ENCODE measurements at places on chromosomes 4 and X. TPM values are rescaled to one million over a fixed set of nuclear protein-coding genes. Genes with fewer than 3 reads are reported as not detected.

The ODAPH gene
- not detected for total RNA-seq

The KLHL15 gene
- total RNA-seq, result 29.2 TPM

The NR3C2 gene
- total RNA-seq, result 16.1 TPM

The CPLX1 gene
- total RNA-seq, result 0.62 TPM

The AFAP1 gene
- 5.0 TPM for total RNA-seq

GRCh38 chr4:169440446-169440845 lies 169.7 kb upstream of the SH3RF1 start:
- no peak overlapping the region for H3K27ac ChIP-seq
- H3K27me3 ChIP-seq, result no peaks in the 10 kb centered on the region
- H3K4me1 ChIP-seq, result no peaks in the 10 kb centered on the region
- no peak for DNase-seq
- H3K4me3 ChIP-seq, result no peak overlapping the region

DNA sequence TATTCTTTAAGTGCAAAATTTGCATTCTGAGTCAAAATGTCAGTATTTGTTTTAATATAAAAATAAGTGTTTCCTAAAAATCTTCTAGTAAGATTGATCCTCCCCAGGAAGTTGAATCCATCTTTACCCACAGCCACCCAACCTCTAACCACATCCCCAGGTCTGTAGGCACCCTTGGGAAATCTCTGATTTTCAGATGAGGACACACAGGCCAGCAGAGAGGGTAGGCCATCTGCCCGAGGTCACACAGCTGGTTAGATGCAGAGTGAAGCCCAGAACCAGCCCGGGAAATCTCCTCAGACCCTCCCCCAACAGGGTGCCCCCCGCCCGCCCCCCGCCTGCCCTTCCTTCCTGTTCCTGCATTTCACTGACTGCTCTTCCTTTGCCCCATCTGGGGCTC lies 277.5 kb downstream of the FBXW7 start:
- peaks cover 25% of the 10 kb centered on the region for H3K4me1 ChIP-seq
- no peak overlapping the region for H3K27ac ChIP-seq
- H3K36me3 ChIP-seq, result no peaks in the 10 kb centered on the region
- no peak overlapping the region for H3K4me3 ChIP-seq
- H3K27me3 ChIP-seq, result no peaks in the 10 kb centered on the region
- DNase-seq, result no peak

DNA sequence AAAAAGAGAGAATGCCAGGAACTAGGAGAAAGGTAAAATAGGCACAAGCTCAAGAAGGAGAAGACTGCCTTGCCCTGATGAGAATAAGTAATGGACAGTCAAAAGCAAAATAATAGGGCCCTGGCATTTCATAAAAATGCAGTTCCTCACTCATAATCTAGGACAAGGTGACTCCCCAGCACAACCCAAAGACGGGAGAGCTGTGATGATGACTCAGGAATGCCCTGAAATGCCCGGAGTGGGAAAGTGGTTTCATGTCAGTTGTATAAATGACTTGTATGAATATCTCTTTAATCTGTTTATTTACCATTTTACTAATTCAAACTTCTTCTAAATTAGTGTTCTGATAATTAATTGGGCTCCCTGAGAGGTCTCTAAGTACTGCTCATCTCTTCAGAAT lies 28.8 kb upstream of the SETD7 start:
- no peak overlapping the region for H3K4me3 ChIP-seq
- H3K27ac ChIP-seq, result no peak overlapping the region
- H3K36me3 ChIP-seq, result no peaks in the 10 kb centered on the region
- no peak for DNase-seq
- no peaks in the 10 kb centered on the region for H3K27me3 ChIP-seq

GRCh38 chr4:87523307-87523706 lies 5.9 kb downstream of the SPARCL1 start:
- H3K27ac ChIP-seq, result no peak overlapping the region
- no peak overlapping the region for H3K4me3 ChIP-seq
- no peaks in the 10 kb centered on the region for H3K4me1 ChIP-seq
- H3K36me3 ChIP-seq, result no peaks in the 10 kb centered on the region
- no peak for DNase-seq

DNA sequence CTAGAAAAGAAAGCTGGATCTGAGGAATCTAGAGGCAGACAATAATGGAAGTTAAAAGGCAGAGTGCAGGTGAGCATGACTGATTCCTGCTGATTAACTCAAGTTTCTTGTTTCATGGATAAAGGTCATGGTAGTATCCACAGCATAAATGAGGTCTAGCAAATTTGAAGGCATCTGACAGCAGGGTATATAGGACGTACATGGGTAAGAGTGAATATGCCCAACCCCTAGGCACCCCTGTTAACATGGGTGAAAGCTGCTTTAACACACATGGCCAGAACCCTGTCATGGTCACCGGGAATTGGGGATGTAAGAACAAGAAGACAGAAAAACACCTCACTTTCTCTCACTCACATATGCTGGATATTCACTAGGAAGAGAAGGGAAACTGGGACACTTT lies 25.0 kb downstream of the NLRP2B start:
- H3K4me1 ChIP-seq, result no peaks in the 10 kb centered on the region
- no peak for DNase-seq
- H3K4me3 ChIP-seq, result no peak overlapping the region
- no peaks in the 10 kb centered on the region for H3K36me3 ChIP-seq
- H3K27me3 ChIP-seq, result no peaks in the 10 kb centered on the region

DNA sequence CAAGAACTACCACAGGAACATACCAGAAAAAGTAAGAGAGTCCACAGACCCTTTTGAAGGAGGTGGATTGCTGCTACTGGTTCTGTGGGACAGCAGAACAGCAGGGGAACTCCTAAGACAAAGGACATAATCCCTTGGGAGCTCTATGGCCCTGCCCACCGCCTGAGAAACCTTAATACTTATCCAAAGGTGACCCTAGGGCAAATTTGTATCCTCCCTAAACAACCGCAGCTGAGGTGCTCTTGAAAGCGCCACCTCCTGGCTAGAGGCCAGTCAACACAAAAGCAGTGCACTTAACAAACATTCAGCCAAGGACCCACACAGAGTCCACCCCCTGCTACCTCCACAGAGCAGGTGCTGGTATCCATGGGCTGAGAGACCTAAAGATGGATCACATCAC lies 136.8 kb downstream of the ADAM29 start:
- no peak for DNase-seq
- no peaks in the 10 kb centered on the region for H3K27me3 ChIP-seq
- H3K27ac ChIP-seq, result no peak overlapping the region
- H3K4me3 ChIP-seq, result no peak overlapping the region
- no peaks in the 10 kb centered on the region for H3K36me3 ChIP-seq

DNA sequence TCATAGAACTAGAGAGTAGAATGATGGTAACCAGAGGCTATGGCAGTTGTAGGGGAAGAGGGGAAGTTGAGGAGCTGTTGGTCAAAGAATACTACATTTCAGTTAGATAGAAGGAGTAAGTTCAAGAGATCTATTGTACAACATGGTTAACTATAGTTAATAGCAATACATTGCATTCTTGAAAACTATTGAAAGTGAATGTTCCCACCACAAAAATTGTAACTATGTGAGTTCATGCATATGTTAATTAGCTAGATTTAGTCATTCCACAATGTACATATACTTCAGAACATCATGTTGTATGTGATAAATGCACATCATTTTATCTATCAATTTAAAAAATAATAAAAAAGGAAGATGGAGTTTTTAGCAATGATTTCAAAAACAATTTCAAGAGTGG lies 125.3 kb upstream of the IL15 start:
- no peak overlapping the region for H3K27ac ChIP-seq
- DNase-seq, result no peak
- H3K4me3 ChIP-seq, result no peak overlapping the region

DNA sequence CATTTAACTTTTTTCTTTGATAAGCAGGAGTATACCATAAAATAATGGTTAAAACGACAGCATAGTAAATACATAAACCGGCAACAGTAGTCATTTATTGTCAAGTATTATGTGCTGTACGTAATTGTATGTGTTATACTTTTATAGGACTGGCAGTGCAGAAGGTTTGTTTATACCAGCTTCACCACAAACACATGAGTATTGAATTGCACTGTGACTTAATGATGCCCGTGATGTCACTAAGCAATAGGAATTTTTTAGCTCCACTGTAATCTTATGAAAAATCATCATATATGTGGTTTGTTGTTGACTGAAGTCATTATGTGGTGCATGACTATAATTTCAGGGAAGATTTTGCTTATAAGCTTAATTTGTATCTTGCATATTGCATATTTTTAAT lies 424.6 kb downstream of the PABPC4L start:
- no peak overlapping the region for H3K27ac ChIP-seq
- H3K36me3 ChIP-seq, result no peaks in the 10 kb centered on the region

DNA sequence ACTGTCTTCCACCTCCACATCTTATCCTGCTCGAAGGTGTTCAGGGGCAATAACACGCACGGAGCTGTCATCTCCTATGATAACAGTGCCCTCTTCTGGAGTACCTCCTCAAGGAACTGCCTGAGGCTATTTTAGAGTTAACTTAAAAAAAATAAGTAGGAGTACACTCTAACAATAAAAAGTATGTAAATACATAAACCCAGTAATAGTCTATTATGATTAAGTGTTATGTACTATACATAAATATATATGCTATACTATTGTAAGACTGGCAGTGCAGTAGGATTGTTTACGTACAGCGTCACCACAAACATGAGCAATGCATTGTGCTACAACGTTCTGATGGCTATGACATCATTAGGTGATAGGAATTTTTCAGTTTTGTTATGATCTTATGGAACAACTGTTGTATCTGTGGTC lies 34.5 kb upstream of the TLR2 start:
- H3K27ac ChIP-seq, result no peak overlapping the region
- peak; percentile 43 for DNase-seq
- peaks cover 20% of the 10 kb centered on the region for H3K4me1 ChIP-seq
- no peak overlapping the region for H3K4me3 ChIP-seq
- no peaks in the 10 kb centered on the region for H3K27me3 ChIP-seq

GRCh38 chrX:71908387-71908786 lies 2.3 kb upstream of the NHSL2 start:
- peaks cover 10% of the 10 kb centered on the region for H3K4me1 ChIP-seq
- H3K4me3 ChIP-seq, result no peak overlapping the region
- DNase-seq, result no peak
- H3K27me3 ChIP-seq, result peaks cover 3% of the 10 kb centered on the region
- H3K27ac ChIP-seq, result no peak overlapping the region

GRCh38 chr4:185831125-185831815 lies 19.3 kb upstream of the SORBS2 start:
- no peak overlapping the region for H3K27ac ChIP-seq
- no peaks in the 10 kb centered on the region for H3K27me3 ChIP-seq
- no peaks in the 10 kb centered on the region for H3K4me1 ChIP-seq
- H3K36me3 ChIP-seq, result no peaks in the 10 kb centered on the region

GRCh38 chr4:164614999-164615398 lies 138.9 kb upstream of the SMIM31 start:
- no peaks in the 10 kb centered on the region for H3K36me3 ChIP-seq
- H3K4me3 ChIP-seq, result no peak overlapping the region
- H3K27ac ChIP-seq, result no peak overlapping the region
- no peak for DNase-seq
- H3K27me3 ChIP-seq, result no peaks in the 10 kb centered on the region

GRCh38 chr4:160082432-160083207 lies 979.7 kb downstream of the RAPGEF2 start:
- H3K27ac ChIP-seq, result no peak overlapping the region
- no peaks in the 10 kb centered on the region for H3K36me3 ChIP-seq
- H3K4me3 ChIP-seq, result no peak overlapping the region
- H3K27me3 ChIP-seq, result no peaks in the 10 kb centered on the region
- DNase-seq, result no peak

DNA sequence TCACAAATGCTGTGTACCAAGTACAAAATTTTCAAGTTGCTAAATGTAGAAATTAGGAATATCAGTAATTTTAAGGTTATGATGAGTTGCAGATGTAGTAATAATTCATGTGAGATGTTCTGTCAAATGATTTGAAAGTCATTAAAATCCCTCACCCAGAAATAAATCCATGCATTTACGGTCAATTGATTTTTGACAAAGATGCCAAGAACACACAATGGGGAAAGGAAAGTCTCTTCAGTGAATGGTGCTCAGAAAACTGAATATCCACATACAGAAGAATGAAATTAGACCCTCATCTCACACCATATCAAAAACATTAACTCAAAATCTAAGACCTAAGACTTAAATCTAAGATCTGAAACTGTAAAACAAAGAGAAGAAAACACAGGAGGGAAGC lies 12.9 kb upstream of the BMPR1B start:
- no peaks in the 10 kb centered on the region for H3K27me3 ChIP-seq
- no peak for DNase-seq
- H3K36me3 ChIP-seq, result no peaks in the 10 kb centered on the region
- no peaks in the 10 kb centered on the region for H3K4me1 ChIP-seq
- H3K4me3 ChIP-seq, result no peak overlapping the region

DNA sequence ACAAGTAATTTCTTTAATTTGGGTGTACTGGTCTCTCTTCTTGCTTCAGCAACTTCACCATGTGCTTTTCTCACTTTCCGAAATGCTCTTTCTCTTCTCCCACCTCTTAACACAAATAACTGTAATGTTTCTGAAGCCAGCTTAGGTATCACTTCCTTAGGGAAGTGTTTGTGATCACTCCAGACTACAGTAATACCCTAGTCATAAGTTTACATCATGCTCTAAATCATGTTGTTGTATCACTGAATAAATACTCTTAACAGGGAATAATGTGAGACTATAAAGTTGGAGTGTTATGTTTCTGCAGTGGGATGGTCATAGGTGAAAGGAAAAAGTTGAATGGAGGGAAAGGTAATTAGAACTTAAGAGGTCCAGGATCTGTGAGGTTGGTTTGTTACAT lies 712.3 kb downstream of the C4orf33 start:
- H3K36me3 ChIP-seq, result no peaks in the 10 kb centered on the region
- H3K4me1 ChIP-seq, result no peaks in the 10 kb centered on the region
- DNase-seq, result no peak
- no peak overlapping the region for H3K27ac ChIP-seq

DNA sequence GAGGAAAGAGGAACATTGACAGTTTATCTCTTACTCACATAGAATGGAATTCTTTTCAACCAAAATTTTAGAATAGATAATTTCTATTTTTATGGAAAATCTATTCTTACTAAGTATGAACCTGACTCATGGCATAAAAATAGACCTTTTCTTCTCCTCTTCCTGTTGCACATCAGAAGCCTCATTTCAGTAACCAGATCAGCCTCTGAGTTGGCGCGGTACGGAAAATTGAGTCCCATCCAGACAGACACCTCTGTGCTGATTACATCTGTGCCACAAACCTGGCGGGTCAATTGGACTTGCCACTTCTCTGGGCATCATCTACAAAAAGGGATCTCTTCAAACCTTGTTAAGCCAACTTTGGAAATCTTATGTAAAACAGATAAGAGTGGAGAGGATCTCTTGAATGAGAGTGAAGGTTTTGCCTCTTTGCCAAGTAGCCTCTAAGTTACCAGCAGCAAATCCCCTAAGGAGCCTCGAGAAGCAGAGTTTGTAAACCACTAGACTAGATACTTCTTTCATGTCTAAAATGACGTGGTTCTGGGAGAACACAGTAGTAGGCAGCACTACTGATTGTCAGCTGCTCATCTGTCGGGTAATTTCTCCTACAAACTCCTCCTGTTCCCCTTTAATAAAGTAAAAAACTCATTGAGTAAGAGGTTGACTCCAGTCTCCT lies 37.4 kb downstream of the TENM3 start:
- H3K4me1 ChIP-seq, result no peaks in the 10 kb centered on the region
- no peak for DNase-seq
- H3K27me3 ChIP-seq, result no peaks in the 10 kb centered on the region
- no peaks in the 10 kb centered on the region for H3K36me3 ChIP-seq
